ENCODE measurements at places on chromosomes 2 and 18.
A peak's percentile ranks its signal among the peaks of the same experiment; 100 is the strongest.

DNA sequence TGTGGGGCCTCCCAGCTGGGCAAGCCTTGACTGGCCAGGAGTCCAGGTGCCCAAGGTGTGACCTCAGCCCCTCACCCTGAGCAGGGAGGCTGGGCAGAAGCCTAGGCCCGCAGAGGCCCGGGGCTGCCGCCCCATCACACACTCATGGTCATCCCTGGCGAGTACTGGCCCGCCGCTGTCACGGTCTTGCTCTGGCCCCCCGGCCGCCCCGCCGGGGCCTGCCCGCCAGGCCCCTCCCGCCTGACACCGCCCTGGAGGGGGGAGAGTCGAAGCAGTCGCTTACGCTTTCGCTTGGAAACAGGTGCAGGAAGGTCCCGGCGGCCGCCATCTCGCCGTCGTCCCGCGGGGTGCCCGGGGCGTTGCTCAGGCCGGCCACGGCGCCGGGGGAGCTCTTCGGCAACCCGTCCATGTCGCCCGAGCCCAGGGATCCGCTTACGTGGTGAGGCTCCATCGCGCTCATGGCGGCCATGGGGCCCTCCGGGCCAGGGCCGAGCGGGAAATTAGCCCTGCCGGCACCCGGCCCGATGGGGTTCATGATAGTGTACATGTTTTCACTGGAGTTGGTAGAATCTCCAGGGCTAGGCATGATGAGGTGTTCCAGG, 26.6 kb upstream of the ANKRD62 start:
- no peak for DNase-seq

GRCh38 chr2:135257383-135258090, 205.4 kb downstream of the RAB3GAP1 start:
- peak; percentile 11 for DNase-seq

DNA sequence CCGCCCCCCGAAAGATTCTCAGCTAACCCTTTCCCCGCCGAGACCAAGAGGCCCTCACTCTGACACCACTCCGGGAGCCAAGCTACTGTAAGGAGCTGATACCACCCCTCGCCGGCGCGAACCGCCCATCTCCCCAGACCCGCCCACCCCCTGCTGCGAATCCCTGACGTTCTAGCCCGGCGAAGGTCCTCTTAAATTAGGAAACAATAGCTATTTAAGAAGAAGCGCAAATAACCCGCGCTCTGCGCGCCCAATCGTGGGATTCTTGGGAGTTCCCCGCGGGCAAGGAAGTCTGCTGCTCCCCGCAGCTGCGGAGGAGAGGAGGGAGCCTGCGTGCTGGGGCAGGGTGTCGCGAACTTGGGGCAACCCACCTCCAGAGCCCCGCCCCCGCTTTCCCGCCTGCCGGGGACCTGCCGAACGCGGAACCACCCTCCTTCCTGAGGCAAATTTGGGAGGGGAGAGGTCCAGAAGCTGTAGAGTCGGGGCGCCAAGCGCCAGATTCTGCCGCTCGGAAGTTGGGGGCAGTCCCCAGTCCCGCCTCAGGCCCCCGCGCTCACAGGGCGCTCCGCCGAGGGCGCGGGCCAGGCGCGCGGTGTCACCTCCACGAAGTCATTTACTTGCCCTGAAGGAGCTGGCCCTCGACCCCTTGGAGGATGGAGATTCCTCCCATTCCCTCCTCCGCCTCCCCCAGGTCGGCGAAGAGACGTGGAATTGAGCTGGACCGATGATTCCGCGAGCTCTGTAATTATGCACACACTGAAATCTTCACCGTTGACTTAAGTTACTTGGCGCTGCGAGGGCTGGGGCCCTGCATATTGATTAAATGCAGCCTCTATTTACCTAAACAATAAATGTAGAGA, 8.4 kb upstream of the SP9 start:
- no peak for DNase-seq

GRCh38 chr2:111119822-111120252, 877 bp upstream of the BCL2L11 start:
- no peak for DNase-seq

GRCh38 chr2:36466135-36466534, 110.6 kb downstream of the CRIM1 start:
- DNase-seq, result no peak

DNA sequence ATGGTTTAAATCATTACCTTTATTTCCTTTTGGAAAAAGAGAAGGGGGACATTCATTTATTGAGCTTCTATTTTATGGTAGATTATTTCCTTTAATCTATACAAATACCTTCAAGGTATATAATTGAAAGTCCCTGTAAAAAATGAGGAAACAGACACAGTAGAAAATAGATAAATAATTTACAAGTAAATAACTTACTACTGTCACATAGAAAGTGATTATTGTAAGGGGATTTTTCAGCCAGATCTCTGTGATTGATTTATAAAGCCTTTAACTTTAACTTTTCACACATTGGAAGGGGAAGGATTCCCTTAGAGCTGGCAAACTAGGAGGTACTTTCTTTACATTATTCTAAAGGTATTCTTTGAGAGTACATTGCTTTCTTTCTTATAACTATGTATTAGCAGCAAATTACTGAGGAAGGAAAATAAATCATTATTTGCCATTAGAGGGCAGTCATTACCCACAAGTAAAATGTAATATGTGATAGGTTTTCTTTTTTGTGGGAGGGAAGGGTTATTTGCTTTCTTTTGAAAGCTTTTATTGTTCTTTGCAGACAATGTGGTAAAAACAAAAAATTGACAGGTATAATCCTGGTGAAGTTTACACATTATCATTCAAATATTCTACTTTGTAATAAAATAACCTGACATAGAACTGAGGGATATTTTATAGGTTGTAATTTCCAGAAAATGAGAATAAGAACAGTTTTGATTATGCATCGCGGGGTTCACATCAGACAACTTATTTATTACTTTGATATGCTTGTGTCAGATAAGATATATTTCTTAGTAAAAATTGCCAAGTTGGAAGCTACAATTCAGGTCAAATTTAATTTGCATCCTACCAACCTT, 24.8 kb upstream of the RPE start:
- DNase-seq, result peak; percentile 8

- DNase-seq, result no peak
These were observed 329.3 kb downstream of the GPD2 start for GRCh38 chr2:156765450-156765849.

GRCh38 chr2:176380341-176380740, 111.1 kb downstream of the MTX2 start:
- no peak for DNase-seq

- DNase-seq, result no peak
These were observed 21.7 kb upstream of the UGP2 start for GRCh38 chr2:63819765-63820717.

- peak; percentile 61 for DNase-seq
These were observed 54.9 kb upstream of the CAPN13 start for GRCh38 chr2:30862054-30862651.

DNA sequence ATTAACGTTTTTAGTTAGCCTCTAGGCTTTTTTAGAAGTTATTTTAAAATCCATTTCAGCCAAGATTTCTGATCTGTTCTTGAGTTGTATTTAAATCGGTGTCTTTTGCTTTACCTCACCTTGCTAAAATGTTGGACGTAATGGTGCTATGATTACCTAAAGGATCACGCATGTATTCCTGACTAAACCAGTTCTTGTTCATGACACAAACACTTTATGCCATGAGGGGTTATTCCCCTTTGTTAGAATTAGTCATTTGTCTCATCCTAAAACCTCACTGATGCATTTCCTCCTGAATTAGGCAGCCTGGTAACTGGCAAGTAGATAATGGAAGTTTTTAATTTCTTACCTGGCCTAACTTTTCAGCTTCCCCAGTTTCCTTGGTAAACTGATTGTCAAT, 185.4 kb upstream of the TANK start:
- DNase-seq, result no peak

DNA sequence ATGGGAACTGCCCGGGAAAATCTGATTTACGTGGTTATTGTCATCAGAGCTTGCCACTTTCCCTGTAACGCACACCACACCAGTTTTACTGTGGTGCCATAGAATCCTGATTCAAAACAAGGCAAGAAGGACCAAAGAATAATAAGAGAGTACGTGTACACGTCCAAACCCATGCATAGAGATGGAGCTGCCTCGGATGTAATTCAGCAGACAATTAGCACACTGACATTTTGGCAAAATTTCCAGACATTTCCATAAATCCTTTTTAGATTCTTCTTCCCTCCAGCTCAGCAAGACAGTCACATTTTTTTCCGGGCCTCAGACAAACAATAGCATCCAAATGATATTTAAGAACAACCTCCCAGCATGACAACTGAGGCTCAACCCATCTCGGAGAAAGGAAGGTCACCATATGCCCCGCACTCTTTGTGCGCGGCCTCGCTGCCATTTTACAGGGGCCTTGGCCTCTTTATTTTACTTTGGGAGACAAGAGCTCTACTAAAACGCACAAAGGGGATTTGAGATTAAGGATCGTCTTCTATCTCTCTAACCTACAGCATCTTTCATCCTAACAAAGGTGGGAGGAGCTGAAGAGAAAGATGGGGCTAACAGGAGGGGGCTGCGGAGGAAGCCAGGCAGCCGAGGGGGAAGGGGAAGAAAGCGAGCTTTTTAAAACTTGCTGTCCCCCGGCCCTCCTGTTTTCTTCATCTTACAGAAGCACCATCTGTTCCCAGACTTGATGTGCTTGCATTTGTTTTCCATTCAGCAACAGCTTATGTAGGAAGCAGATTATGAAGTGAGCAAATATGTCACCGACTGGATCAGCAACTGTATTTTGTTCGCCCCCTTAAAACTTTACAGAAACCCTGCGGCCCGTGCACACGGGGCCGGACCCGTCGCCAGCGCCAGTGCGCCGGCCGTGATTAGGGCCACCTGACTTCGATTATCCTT, 61.0 kb downstream of the CDCA7 start:
- DNase-seq, result no peak

GRCh38 chr2:29119211-29119610, 4.0 kb downstream of the CLIP4 start:
- no peak for DNase-seq

DNA sequence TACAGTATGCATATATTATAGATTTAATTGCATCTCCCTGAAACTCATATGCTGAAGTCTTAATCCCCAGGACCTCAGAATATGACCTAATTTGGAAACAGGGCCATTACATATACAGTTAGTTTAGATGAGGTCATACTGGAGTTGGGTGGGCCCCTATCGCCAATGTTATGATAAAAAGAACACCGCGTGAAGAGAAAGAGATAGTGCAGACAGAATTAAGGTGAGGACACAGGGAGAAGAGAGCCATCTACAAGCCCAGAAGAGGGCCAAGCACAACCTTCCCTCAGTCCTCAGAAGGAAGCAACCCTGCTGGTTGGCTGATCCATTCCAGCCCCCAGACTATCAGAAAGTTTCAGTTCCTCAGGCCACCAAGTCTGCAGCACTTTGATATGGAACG, 311.9 kb upstream of the RAB6C start:
- no peak for DNase-seq
